ENCODE measurements at places on chromosomes 6 and 20. TPM values are rescaled to one million over a fixed set of nuclear protein-coding genes. Genes with fewer than 3 reads are reported as not detected.

DNA sequence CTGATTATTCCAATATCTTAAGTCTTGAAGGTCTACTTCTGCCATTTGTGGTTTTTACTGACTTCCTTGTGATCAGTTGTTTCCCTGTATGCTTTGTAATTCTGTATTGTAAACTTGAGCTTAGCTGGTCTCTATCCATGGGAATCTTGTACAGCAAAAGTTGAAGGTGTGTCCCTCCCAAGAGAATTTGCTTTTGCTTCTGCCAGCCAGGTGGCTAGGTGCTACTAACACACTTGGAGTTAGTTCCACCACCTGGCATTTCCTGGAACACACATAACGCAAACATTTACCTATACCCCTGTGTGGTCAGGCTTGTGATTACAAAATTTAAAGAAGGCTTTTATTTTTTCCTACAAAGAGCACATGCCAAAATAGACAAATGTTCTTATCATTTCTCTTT is 141.2 kb downstream of the GRM4 start:
- DNase-seq, result no peak
- H3K36me3 ChIP-seq, result no peaks in the 10 kb centered on the region
- no peaks in the 10 kb centered on the region for H3K4me1 ChIP-seq
- H3K4me3 ChIP-seq, result no peak overlapping the region
- peaks cover 9% of the 10 kb centered on the region for H3K27me3 ChIP-seq

Gene BPI
- total RNA-seq, result not detected

Gene HLA-DQB2
- total RNA-seq, result 0.38 TPM

DNA sequence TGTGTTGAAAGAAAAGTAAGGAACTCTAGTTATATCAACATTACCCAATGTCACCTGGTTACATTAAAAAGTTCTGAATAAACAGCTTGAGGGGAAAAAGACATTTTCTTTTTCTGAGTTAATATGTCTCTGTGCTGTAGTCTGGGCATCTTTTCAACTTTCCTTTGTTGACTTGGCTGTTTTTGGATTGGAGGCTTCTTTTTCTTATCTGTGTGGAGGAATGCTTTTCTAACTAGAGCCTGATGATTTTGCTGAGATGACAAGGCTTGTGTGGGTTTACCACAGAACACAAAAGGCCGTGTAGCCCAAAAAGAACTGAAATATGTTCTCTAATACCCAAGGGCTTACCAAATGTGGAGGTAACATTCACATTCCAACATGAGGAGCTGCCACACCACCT is 161.8 kb downstream of the KCNQ5 start:
- peaks cover 5% of the 10 kb centered on the region for H3K36me3 ChIP-seq
- DNase-seq, result no peak
